Kidney tubule cell (primary cell): ENCODE measurements at places on chromosomes 7 and 10.
A peak's percentile ranks its signal among the peaks of the same experiment; 100 is the strongest.

DNA sequence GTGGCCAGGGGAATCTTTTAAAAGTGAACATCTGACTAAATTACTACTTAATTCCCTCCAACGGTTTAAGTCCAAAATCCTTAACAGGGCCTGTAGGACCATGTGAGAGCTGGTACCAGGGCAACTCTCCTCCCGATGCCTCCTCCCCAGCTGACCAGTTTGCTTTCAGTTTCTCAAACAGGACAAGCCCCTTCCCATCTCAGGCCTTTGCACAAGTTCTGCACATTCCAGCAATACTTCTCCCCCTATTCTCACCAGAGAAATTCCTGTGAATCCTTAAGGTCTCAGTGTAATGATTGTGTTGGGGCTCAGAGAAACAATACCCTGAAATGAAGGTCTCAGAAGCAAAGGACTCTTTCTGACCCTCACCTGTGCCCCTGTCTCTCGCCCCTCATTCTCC lies 8.0 kb upstream of the CALHM1 start:
- no peak for DNase-seq

DNA sequence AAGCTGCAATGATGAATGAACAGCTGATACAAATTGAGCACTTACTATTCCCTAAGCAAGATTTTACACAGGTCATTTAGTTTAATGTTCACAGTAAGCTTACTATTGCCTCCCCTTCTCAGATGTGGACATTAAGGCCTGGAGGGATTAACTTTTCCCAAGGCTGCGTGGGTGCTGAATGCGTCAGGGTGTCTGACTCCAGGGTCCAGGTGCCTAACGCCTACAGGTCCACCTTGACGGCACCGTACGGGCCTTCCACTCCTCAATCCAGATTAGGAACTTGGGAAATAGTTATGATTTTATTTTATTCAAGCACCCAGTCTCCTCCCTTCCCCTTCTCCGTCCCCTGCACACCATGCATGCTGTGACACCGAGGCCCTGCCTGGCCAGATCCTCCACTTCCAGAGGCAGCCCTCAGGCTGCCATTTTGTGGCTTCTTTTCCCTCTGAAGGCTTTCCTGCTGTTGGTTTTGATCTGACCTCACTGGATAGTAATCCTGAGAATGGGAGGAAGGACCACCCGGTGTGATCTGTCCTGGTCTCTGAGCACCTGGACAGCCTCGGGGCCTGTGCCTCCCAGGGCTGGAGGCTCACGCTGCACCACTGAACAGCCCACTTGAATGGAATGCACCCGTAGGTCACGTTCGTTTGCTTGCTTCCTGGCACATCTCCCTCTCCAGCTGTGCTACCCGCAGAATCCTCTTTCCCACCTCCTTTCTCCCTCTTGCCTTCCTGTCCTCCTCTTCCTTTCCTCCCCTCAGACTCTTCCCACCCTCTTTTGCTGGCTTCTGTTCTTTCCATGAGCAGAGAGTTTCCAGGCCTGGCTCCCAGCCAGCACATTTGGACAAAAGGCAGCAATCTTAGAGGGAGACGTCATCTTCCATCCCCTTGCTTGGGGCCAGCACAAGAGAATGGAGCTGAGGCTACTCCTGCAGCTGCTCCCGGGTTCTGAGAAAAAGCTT lies 14.4 kb downstream of the DENND2A start:
- DNase-seq = peak; percentile 99

- peak; percentile 53 for DNase-seq
Measured at GRCh38 chr7:91266067-91266688, 1.9 kb downstream of the FZD1 start.

DNA sequence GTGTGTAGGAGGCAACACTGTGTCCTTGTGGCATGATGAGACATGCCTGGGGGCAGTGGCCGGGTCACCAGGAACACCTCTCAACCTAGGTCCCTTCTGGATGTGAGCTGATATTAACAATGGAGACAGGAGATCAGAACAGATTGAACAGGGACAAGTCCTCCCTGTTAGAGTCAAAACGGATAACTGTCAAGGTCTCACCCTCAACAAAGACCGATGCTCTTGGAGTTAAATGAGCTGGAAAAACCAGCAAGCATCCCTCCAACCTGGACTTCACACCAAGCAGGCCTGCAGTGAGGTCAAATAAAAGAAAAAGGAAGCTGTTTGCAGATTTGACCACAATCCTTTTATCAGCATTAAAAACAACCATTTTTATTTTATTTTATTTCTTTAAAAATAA lies 49.0 kb downstream of the SLIT1 start:
- DNase-seq = no peak

- no peak for DNase-seq
Measured at GRCh38 chr7:98816241-98816640, 53.6 kb downstream of the TMEM130 start.

GRCh38 chr10:59284118-59284975 lies 78.0 kb downstream of the FAM13C start:
- peak; percentile 39 for DNase-seq

GRCh38 chr7:131112431-131112830 lies 215.2 kb upstream of the MKLN1 start:
- DNase-seq = peak; percentile 76

- DNase-seq = no peak
Measured at GRCh38 chr10:85961479-85962067, 405.0 kb downstream of the GRID1 start.

DNA sequence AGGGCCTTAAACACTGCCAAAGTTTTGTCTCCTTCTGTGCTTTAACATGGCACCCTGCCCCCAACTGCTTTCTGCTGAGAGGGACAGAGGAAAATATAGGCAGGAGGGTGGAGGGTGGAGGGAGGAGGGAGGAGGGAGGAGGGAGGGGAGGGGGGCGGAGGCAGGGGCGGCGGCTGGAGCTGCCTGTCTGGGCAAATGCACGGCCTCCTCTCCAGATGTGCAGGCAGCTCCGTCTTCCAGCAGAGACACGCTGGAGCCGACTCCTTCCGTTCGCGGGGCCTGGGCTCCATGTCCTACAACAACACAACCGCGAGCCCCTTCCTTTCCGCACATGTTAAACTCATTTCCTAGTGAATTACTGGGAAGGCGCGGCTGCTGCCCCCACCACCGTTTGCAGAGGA lies 14.2 kb downstream of the EBF3 start:
- no peak for DNase-seq

- DNase-seq = peak; percentile 25
Measured at GRCh38 chr7:192701-193480, 520 bp downstream of the FAM20C start.

- no peak for DNase-seq
Measured at GRCh38 chr7:34365011-34365410, 293.0 kb upstream of the NPSR1 start.

- DNase-seq = no peak
Measured at GRCh38 chr7:13257661-13258060, 570.2 kb downstream of the ARL4A start.

DNA sequence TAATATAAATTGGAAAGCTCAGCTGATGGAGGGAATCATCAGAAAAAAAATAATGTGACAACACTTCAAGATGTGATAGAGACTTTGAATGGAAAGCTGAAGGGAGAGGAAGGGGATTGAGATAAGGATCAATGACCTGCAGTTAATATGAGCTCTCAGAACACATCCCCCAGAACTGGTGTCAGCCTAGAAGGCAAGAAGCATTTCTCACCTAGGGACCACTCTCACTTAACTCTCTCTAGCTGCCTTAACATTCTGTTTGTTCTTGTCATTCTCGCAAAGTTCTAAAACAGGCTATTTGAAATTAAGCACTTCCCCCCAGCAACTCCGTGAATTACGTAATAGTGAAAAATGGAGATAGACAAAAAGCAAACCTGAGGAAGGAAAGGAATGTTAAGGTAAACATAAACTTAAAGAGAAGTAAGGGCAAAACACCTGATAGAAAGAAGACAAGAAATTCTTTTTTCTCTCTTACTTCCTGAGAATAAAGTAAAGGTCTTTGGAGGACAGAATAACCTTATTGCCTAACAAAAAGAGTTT lies 1.2 kb upstream of the MPP7 start:
- DNase-seq = no peak

DNA sequence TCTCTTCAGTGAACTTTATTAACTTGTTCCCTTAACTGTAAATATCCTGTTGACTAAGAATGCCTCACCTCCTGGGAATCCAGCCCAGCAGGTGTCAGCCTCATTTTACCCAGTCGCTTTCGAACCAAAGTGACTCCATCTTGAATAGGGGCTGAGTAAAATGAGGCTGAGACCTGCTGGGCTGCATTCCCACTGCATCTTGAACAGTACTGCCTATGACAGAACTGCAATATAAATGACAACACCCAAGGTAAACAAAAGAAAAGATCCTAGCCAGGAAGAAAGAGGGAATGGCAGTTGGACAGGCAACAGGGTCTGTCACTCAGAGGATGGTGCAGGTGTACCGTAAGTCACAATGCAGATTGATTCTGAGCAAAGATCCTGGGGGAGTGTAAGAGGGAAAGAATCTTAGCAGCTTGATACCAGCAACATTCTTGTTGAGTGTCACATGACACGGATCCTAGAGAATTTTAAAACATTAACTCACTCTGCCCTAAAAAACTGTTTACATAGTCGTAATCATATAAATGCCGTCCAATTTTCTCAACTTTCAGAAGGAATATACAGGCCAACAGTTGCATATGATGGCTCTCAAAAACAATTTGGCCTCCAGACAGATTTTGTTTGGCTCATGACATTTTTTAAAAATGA lies 4.4 kb upstream of the FAM107B start:
- peak; percentile 50 for DNase-seq

- DNase-seq = peak; percentile 33
Measured at GRCh38 chr10:59176241-59177030, at the start of gene PHYHIPL. TSS of gene PHYHIPL (plus strand) at chr10:59176643. CDS start at chr10:59176854, 211 bp downstream.
